GOT3 (cell line): ENCODE measurements at places on chromosomes 11 and 22.

- DNase-seq: peak; percentile 16
Observed at GRCh38 chr22:24952837-24953383, 394 bp downstream of the KIAA1671 start.

- no peak for DNase-seq
Observed at GRCh38 chr11:12841946-12842630, 167.0 kb upstream of the RASSF10 start.

DNA sequence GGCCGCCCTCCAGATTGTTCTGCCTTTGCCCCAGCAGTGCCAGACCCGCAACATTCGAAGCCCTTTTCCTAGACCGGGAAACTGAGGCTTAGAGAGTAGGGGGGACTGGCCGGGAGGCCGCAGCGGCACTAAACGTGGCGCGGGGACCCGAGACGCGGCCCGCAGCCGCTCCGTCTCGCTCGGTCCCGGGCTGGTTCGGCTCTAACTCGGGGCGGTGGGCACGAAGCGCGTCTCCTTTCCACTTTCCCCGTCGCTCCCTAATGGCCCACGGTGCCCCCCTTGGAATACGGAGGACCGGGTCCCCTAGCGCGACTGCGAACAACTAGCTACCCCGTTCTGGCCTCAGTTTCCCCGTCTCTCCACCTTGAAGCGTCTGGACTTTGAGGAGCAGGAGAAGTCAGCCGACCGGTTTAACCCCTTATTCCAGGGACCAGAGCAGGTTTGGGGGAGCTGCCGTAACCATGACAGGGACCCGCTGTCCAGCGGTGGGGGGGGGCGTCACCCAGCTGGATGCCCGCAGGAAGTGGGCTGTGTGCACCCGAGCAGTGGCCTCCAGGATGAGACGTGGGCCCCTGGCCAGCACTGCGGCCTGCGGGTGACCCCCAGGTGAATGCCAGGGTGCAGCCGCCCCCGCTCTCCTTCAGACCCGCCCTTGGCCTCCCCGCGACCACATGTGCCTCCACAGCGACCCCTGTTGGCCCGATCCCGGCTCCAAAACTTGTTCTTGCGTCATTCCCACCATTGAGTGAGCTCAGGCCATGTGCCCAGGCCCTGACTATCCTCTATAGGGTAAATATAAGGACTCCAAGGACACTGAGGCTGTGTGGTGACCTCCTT is 1.1 kb downstream of the CDC42EP1 start:
- peak; percentile 30 for DNase-seq

GRCh38 chr11:77113382-77114088 is 10.9 kb downstream of the OMP start:
- no peak for DNase-seq

DNA sequence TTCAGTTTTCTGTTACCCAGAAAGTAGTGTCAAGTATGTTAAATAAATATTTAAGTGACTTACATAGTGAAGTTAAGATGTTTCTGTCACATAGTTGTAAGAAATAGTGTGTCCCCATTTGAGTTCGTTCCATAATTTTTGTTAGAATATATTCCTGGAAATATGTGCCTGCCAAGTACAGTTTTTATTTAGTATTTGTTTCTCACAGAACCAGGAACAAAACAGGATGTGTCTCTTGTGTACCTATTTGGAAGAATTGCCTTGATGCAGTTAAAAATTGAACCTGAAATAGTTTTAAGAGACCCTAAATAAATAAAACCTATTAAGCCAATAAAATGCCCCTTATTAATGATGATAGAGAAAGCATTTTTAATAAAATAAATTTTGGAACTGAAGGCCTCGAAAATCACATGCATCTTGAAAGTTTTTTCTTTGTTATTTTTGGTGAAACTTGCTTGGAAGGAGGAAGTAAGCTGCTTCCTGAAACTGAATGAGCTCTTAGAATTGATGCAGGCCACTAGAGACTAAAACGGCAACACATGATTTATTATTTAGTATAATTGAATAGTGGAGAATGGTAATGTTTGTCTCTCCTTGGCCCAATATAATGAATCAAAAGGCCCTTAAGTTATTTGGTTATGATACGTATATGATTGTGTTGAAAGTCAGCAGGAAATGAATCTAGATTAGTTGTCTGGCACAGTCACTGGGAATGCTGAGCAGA is 55.9 kb downstream of the SWAP70 start:
- DNase-seq: no peak

- DNase-seq: no peak
Observed at GRCh38 chr22:20064140-20064480, 15.9 kb upstream of the DGCR8 start.

DNA sequence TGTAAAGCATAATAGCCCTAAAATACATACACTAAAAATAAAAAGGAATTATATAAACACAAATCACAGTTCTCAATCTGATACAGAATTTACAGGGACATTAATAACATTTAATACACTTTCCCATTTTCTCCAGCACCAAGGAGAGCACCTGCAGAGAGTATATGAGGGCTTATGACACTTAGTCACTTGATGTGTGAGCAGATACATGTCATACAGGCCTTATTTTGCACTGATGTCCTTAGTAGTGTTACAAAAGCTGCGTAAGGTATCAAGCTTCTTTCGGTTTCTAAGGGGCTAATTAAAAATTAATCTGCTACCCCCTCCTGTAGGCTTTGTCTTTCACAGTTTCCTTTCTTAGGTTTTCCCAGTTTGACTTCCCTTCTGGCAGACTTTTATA is 61.3 kb downstream of the TRIM44 start:
- no peak for DNase-seq

- DNase-seq: no peak
Observed at GRCh38 chr11:74466916-74467885, at the start of gene KCNE3. Gene KCNE3 (minus strand): TSS chr11:74467549. CDS start chr11:74457563, 9,986 bp downstream.

DNA sequence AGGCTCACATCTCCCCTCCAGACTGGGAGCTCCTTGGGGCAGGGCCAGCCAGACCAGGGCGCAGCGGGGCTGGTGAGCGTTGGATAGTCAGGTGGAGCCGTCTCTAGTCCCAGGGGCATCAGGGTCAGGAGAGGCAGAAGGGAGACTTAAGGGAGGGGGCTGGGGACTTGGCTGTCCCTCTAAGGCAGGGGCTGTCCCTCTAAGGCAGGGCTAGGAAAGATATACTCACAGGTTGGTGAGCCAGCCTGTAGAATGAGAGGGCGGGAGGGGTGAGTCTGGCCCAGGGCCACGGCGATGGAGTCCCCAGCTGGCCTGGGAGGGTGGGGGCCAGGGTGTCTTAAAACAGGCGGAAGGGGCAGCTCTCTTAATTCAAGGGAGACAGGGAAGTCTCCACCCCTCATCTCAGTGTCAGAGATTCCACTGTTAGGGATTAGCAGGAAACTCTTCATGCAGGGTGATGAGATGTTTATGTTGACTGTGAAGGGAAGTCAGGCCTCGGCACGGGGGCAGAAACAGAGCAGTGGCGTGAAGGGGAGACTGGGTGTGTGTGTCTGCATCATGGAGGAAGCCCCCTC is 11.3 kb downstream of the P2RY2 start:
- no peak for DNase-seq

GRCh38 chr11:91199866-91200265 is 977.0 kb upstream of the CHORDC1 start:
- no peak for DNase-seq

- DNase-seq: no peak
Observed at GRCh38 chr22:48493733-48494132, 1333.9 kb downstream of the BRD1 start.

GRCh38 chr22:20094197-20094807 is 14.3 kb downstream of the DGCR8 start:
- no peak for DNase-seq

DNA sequence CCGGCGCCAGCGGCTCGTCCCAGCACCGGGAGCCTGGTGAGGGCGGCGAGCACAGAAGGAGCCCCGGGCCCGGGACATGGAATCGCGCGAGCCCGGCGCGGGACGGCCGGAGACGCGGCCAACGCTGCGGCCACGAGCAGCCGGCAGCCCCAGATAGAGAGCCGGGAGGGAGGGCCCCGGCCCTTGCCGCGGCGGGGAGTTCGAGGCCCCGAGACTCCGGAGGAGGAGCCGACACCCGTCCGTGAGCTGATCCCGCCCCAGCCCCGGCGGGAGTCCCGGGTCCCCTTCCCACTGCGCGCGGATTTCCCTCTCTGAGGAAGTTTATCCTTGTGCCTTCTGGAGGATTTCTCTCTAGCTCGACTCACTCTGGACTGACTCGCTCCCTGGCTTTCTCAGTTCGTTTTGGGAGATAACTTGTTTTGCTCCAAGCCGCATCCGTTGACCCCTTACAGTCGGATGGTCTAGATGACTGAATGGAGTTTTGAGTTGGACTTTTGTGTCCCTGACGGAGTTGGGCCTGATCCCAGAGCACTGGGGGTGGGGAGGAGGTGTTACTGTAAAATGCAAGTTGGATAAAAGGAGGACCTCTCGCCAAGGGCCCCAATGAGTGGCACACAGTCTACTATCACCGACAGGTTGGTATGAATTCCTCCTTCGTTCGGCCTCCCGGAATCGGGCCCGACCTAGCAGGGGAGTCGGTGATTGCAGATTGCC is 585 bp downstream of the ARHGEF12 start:
- no peak for DNase-seq

DNA sequence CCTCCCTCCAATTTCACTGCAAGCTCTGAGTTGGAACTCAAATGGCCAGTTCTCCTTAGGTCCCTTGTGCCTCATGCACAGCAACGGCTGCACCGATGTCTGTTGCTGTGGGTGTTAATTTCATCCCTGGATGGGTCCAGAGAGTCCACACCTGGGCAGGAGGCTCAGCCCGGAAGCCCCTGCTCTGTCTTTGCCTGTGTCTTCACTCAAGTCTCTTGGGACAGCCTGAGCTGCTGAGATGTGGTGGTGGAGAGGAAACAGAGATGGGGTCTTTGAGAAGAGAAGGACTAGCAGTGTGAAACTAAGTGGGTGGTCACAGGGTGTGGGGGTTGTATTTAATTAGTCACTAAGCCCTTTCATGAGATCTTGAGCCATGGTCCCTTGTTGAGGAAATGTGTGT is 109.3 kb downstream of the NECTIN1 start:
- DNase-seq: no peak

DNA sequence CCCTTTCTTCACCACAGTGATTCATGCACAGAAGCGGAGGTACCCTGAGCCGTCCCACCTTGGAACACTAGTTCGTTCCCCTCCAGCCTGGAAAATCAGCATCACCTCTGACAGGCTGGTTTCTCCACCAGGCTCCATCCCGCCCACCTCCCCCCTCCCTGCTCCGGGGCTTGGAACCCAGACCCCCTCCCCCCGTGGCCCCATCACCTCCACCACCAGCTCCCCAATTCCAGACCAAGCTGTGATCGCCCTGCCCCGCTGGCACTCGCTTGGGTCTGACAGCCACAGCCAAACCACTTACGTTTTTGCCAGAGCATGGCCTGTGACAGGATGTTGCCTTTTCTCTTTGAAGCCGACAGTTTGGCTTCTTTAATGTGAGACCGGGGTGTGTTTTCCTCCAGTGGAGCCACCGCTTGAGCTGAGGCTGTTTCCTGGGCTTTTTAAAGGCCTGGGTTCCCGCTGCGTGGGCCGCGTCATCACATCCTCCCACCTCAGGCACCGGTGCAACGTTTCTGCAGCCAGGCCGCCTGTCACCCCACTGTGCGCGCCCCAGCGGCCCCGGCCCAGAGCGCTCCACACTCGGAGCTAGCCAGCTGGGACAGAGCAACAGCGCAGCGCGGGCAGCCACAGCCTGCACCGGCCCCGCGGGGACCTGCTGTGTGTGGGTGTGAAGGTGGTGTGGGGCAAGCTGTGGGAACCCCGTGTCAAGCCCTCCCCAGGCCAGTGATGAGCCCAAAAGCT is at the start of gene POU2AF1:
Gene POU2AF1, minus strand, starts transcription at position 415 of the 741 bp plus-strand sequence. Its CDS starts 98 bp downstream, at position 317.
- DNase-seq: no peak

DNA sequence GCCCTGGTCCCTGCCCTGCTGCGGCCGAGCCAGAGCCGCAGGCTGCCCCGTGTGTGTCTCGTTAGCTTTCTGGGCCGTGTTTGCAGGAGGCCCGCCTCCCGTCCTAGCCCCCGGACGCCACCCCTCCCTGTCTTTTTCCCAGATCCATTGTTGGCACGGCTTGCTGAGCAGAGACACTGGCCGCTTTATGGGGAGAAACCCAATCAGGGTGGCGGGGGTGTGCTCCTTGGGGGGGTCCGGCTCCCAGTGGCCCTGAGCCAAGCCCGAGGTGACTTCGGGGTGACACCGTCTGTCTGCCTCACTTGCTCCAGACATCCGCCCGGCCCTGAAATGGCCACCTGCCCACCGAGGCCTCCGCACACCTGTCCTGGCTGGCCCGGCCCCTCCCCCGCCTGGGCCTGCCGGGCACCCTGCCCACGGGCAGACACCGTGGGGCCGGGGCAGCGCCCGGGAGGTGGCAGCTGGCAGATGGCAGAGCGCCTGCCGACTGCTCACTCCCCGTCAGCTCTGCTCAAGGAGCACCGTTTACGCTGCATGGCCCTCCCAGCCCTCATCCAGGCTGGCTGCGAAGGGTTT is 43.1 kb upstream of the PPARA start:
- DNase-seq: no peak

DNA sequence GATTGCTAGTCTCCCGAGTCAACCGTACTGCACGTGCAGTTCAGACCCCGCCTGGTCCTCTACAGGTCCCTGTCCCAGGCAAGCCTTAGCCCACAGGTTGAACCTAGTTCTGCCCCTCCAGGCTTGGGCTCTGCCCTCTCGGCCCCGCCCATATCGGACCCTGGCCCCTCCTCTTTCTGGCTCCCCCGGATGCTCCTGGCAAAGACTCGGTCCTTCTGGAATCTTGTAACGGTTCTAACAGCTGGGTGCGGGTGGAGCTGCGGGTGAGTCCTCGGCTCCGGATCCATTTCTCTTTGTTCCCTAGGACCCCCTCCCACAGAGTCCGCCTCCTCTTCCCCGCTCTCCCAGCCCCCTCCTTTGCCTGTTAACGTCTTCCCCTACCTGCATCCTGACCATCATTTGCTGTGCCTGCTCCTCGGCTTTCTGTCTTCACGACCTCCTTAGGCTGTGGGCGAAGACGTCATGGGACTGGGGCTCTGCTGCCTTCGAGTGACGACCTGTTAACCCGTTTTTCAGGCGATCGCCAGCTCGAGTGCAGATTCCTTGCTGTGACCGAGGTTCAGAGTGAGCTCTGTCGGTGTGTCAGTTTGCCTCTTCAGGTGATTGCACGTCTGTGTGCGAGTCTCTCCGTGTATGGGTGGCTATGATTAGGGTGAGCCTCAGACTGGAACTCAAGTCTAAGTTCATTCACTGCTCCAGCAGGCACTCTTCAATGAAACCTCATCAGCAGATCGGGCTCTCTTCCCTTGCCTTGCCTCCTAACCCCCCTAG is at the start of gene DNHD1:
Gene DNHD1, plus strand, starts transcription at position 212 of the 771 bp plus-strand sequence. CDS start 936 bp downstream, outside the sequence.
- DNase-seq: no peak
